Body of pancreas (tissue), 4 donors: ENCODE measurements at places on chromosomes 12 and 14. TPM values are rescaled to one million over a fixed set of nuclear protein-coding genes. Genes with fewer than 3 reads are reported as not detected.

DNA sequence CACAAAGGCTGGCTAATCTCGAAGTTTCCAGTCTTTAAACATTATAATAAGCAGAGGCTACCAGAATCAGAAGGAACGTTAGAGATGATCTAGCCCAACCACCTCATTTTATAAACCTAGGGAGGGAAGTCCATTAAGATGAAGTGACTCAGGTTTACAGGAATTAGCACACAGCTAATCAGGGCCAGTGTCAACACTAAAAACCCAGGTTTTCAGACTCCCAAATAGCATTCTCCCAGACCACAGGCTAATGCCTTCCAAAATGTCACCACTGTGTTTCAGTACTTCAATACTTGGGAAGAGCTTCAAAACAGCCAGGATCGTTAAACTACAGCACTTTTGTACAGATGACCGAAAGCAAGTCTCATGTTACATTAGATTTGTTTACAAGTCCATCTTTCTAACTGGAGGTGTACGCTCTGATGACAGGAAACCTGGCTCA lies 89.2 kb downstream of the FOXN3 start:
- no peak for DNase-seq
- no peak overlapping the region for H3K4me3 ChIP-seq
- no peaks in the 10 kb centered on the region for H3K36me3 ChIP-seq
- H3K4me1 ChIP-seq: peaks cover 6% of the 10 kb centered on the region

Gene GDF3
- total RNA-seq: not detected

Gene SERPINA12
- not detected for total RNA-seq

- no peaks in the 10 kb centered on the region for H3K27me3 ChIP-seq
- no peaks in the 10 kb centered on the region for H3K36me3 ChIP-seq
- no peak for DNase-seq
- no peaks in the 10 kb centered on the region for H3K4me1 ChIP-seq
- H3K4me3 ChIP-seq: no peak overlapping the region
Measured at GRCh38 chr14:86973177-86973576, 1019.8 kb downstream of the GALC start.

DNA sequence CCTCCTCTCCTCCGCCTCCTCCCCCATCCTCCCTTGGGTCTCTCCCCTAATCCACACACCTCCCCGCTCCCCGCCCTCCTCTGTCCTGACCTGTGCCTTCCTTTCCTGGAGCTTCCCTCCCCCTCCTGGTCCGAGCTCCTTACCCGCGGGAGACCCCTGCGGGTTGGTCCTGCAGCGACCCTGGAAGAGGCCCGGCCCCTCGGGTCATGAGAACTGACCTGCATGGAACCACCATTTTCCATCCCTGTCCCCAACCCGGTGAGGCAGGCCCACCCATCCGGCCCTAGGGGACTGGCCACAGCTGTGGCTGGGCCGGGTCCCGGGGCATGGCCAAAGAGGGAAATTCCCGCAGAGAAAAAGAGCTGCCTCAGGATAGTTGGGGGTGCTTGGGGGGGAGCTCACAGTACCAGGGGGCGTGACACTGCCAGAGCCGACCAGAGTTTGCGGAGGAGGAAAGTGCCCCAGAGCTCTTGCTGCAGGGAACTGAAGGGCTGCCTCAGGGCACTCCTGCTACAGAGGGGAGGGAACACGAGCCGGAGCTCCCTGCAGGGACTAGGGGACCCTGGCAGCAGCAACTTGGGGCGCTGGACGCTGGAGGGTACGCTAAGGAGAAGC lies 613 bp downstream of the ARHGEF40 start:
- H3K36me3 ChIP-seq: no peaks in the 10 kb centered on the region
- H3K27ac ChIP-seq: peak overlapping the region; percentile 90
- peaks cover 34% of the 10 kb centered on the region for H3K4me1 ChIP-seq
- H3K4me3 ChIP-seq: peak overlapping the region; percentile 76

GRCh38 chr12:102869571-102869970 lies 47.5 kb downstream of the PAH start:
- no peaks in the 10 kb centered on the region for H3K27me3 ChIP-seq
- H3K4me3 ChIP-seq: no peak overlapping the region
- no peak for DNase-seq

- H3K27me3 ChIP-seq: no peaks in the 10 kb centered on the region
- H3K36me3 ChIP-seq: no peaks in the 10 kb centered on the region
- H3K27ac ChIP-seq: no peak overlapping the region
- H3K4me3 ChIP-seq: no peak overlapping the region
- no peaks in the 10 kb centered on the region for H3K4me1 ChIP-seq
Measured at GRCh38 chr12:123801573-123802178, 39.6 kb downstream of the DNAH10 start.

DNA sequence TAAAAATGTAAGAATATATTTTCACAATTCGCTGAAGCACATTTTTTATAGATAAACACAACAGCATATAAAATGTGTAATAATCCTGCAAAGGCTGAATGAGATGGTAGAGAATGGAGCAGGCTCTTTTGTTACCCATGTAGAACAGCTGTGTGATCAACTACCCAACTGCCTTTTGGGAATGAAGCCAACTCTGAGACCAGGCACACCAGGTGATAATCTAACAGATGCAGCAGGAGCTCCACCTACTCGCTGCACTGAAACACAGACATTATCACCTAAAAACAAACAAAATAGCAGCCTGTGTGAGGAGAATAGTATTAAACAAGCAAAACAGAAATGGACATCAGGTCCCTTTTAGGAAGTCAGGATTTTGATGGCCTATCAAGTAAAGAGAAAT lies 183.3 kb downstream of the CCDC59 start:
- no peaks in the 10 kb centered on the region for H3K4me1 ChIP-seq
- H3K36me3 ChIP-seq: no peaks in the 10 kb centered on the region
- no peaks in the 10 kb centered on the region for H3K27me3 ChIP-seq
- DNase-seq: peak; percentile 28

Gene MAP1LC3B2
- not detected for total RNA-seq

Gene FGD4
- total RNA-seq: 36.3 TPM

DNA sequence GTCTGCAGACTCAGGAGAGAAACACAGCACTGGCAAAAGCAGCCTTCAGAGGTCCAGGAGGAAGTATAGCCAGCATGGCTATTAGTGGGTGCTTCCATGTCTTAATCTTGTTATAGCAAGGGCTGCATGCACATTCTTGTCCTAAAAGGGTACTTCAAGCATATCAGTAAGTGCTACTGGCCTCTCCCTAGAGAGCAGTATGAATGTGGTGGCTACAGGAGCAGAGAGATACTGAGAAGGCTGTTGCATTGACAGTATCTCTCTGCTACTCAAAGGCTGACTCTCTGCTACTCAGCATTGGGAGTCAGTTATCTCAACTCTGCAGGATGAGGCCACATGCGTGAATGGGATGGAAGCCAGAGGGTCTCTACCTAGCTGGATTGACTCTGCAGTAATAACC lies 2.0 kb downstream of the GARIN6 start:
- H3K27me3 ChIP-seq: no peaks in the 10 kb centered on the region
- no peak overlapping the region for H3K4me3 ChIP-seq
- no peaks in the 10 kb centered on the region for H3K4me1 ChIP-seq
- no peak overlapping the region for H3K27ac ChIP-seq
- H3K36me3 ChIP-seq: no peaks in the 10 kb centered on the region

DNA sequence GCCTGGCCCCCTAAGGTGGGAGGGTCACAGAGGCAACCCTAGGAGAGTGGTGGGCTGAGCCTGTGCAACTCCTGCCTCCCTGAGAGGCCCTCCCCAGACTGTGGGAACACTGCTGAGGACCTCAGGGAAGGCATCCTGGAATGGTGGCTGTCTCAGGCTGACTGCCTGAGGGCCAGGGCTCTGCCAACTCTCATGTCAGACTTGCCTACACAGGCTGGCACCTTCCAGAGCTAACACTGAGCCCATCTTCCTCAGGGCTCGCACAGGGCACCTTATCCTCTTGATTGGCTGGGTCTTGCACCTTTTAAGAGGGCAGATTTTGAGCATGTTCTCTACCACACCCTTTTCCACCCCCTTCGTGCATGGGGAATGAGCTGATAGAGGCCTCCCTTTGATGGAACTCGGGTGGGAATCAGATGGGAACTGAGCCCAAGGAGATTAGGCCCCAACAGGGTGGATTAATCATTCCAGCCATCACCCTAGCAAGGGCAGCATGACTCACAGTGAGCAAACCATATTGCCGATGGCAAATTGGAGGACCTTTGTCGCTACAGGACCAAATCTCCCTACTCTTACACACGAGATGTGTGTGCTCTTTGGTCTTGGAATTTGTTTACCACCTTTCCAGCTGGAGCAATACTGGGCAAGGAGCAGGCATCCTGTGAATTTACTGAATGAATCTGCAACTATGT lies 702.8 kb downstream of the VRK1 start:
- H3K36me3 ChIP-seq: no peaks in the 10 kb centered on the region
- DNase-seq: no peak
- no peak overlapping the region for H3K4me3 ChIP-seq
- no peaks in the 10 kb centered on the region for H3K4me1 ChIP-seq
- no peak overlapping the region for H3K27ac ChIP-seq
